ENCODE measurements at places on chromosomes 5 and 9. TPM values are rescaled to one million over a fixed set of nuclear protein-coding genes. Genes with fewer than 3 reads are reported as not detected.
A peak's percentile ranks its signal among the peaks of the same experiment; 100 is the strongest.

GRCh38 chr9:19771446-19771845 lies 17.4 kb downstream of the SLC24A2 start:
- no peak for ATAC-seq

DNA sequence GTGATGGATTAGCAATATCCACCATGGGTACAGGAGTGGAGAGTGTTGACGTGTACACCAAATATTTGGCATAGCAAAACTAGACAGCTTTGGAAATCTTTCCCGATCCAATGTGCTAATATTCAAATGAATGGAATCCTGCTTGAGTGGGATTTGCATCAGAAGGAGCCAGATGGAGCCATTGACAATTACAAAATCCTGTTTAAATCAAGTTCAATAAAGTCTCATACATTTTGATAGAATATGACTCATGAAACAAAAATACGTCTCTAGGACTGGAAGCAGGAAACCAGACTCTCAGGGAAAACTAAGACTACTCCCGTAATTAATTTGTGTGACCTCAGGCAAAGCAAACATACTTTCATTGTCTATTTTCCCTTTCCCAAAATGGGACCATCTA lies 13.0 kb downstream of the TNC start:
- ATAC-seq, result no peak

DNA sequence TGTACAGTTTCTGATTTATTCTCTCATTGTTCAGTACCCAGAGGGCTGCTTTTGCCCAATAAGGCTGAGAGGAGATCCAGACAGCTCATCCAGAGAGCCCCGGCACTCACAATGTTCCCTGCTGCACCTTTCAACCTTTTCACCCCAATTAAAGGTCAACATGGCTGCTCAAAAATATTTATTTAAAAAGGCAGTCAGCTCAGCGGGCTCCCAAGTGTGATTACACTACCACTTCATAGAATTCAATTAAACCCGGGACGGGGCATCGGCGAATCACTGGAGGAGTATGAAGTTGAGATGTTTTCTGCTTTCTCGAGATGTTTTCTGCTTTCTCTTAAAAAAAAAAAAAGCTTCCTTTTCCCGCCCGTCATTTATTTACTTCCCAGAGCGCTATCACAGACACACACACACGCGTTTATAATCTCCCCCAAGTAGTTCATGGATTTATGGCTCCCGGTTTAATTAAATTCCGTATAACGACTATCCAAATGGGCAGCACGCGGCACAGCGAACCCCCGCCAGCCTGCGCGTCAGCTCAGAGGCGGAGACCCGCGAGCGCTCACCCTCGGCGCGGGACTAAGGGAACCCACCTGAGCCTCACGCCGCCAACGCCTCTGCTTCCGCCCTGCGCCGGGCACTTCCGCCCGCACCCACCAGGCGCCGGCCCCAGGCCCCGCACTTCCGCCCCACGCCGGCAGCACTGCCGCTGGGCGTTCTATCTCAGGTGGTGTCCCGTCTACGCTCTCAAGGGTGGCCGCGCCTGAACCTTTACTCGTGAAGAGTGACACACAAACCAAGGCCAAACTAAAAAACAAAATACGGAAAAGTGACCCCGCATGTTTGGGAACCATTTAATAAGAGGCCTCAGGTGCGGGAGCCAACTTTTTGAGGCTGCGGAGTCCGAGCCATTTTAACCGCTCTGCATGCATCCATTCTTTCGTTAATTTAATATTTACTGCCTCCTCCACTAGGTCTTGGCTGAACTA lies at the start of gene C5orf63:
TSS of gene C5orf63 (minus strand) at position 642 of the 986 bp plus-strand sequence. CDS start 14,507 bp downstream, outside the sequence.
- peak; percentile 97 for ATAC-seq

DNA sequence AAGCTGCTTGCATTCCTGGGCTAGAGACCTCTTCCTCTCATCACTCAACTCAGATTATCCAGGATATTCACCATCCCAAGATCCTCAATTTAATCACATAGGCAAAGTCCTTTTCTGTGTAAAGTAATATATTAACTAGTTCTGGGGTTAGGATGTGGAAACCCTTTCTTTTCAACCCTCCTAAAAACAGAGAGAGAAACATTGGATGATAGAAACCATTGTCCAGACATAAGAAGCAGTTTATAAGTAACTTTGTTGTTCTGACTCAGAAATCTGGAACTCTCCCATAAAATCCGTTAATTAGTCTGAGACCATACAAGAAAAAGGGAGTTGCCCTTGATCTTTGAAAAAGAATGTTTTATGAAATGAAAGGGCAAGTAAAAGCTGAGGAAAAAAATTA lies 817.1 kb upstream of the CDH9 start:
- ATAC-seq, result no peak

GRCh38 chr9:27933210-27934025 lies 360.1 kb upstream of the C9orf72 start:
- no peak for ATAC-seq

Gene TNFSF8
- total RNA-seq, result 20.1 TPM

Data from activated T-helper 17 cell treated with anti-CD3 and anti-CD28 coated beads, Interleukin-2, amount 50 U/mL, for 72 hours (primary cell).